ENCODE measurements at places on chromosomes 11 and 22. TPM values are rescaled to one million over a fixed set of nuclear protein-coding genes. Genes with fewer than 3 reads are reported as not detected.

SLC15A3 gene
- 44.5 TPM for total RNA-seq

RIMBP3B gene
- total RNA-seq, result not detected

FREY1 gene
- not detected for total RNA-seq

DNA sequence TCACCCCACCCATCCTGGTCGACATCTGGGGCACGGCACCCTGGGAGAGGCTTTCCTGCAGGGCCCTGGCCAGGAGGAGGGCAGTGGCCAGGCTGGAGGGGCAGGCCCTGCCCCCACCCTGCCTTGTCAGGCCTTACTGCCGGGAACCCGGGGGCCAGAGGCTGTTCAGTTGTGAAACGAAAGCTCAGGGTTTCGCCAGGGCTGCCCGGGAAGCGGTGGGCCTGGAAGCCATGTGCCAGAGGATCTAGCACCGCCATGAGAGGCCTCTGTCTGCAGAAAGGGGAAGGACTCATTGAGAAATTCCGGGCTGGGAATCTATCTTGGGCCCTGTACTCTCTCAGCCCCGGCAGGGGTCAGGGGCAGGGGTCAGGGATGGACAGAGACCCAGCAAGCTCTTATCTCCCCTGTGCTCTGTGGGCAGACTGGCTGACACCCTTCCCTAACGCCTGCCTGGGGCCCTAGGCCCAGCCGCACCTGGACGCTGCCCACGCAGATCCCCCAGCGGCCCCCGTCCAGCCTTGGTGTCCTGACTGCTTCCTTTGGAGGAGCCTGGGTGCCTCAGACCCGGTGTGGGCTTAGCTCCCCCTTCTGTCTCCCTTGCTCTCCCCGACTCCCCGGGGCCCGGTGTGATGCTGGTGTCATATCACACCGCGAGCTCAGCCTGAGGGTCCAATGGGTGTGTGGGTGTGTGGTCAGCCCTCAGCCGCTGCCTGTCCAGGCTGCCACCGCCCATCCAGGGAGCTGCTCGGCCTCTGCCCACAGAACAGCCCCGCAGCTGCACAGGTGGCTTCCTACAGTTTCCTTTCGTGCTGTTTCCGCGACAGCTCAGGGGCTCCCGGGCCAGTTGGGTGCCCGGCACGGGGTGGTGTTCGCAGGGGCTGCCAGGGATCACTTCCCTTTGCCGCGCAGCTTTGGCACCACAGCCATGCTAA lies 6.5 kb downstream of the PIM3 start:
- H3K4me3 ChIP-seq, result peak overlapping the region; percentile 3
- no peaks in the 10 kb centered on the region for H3K36me3 ChIP-seq
- H3K27me3 ChIP-seq, result no peaks in the 10 kb centered on the region
- DNase-seq, result peak; percentile 60
- H3K27ac ChIP-seq, result peak overlapping the region; percentile 93
- peaks cover 59% of the 10 kb centered on the region for H3K4me1 ChIP-seq

DNA sequence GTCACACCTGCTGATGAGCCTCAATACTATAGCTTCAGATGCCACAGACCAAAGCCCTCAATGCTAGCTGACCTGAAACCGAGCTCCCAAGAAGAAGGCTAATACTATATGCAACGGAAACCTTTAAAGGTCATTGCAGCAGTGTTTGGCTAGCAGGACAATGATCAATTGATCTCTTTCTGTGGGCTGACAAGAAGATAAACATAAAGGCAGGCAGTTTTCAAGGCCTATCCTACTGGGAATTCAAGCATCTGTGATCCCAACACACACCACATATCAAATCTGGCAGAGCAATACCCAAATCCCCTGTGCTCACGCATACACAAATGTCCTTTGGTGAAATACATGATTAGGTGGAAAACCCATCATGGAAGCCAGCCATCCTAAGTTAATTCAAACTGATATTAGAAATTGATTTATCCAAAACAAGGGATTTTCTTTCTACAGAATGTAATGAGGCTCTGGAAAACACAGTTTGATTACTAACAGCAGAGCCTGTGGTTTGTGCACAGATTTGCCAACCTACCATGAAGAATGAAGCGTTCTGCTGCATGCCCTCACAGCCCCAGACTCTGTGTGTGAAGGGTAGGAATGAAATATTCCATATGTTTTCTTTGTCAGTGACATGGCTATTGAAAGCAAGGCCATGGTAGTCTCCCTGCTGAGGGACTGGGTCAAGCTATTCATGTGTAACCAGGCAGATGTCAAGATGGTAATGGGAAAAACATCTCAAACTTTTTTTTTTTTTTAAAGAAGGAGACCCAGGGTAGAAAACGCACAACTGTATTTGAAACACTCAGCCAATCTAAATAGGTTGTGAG lies 12.2 kb downstream of the LGR4 start:
- H3K27ac ChIP-seq, result no peak overlapping the region
- no peak overlapping the region for H3K4me3 ChIP-seq
- no peaks in the 10 kb centered on the region for H3K27me3 ChIP-seq
